ENCODE measurements at places on chromosomes 2 and 18.

- no peak for DNase-seq
Observed at GRCh38 chr2:28281739-28282138, 110.9 kb upstream of the FOSL2 start.

GRCh38 chr2:10204326-10205161 lies 82.0 kb downstream of the RRM2 start:
- DNase-seq, result no peak

- DNase-seq, result peak; percentile 17
Observed at GRCh38 chr2:147045113-147045512, 799.7 kb upstream of the ACVR2A start.

DNA sequence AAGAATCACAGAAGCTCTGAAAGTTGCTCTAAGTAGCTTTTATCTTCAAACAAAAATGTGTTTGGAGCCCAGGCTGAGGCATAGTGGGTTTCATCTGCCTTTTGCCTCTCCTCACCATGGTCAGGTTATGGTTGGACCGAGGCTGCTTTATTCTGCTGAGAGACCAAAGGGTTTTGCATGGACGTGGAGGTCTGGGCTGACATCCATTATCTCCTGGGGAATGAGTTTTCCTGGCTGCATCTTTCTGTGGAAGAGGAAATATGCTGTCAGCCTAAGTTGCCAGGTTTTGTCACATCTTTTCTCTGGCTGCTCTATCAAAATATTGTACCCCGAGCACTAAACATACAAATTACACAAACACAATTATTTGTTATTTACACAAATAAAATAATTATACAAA lies 223.2 kb downstream of the LDLRAD4 start:
- DNase-seq, result no peak

- DNase-seq, result no peak
Observed at GRCh38 chr2:223856584-223856983, 19.2 kb upstream of the AP1S3 start.

GRCh38 chr2:212177724-212178123 lies 360.9 kb downstream of the ERBB4 start:
- no peak for DNase-seq

GRCh38 chr2:103364177-103364576 lies 602.3 kb downstream of the TMEM182 start:
- DNase-seq, result no peak

DNA sequence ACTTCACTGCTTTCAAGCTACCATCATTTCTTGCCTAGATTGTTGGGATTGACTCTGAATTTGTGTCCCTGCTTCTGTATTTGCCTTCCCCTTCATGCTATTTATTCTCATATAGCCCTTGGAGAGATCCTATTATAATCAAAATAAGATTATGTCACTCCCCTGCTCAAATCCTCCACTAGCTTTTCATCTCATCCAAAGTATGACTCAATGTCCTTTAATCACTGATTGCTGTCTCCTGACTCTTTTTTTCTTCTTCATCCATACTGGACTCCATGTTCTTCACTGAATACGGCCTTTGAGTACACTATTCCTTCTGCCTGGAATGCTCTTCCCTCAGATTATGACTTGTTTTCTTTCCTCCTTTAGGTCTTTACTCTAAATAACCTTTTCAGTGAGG lies 5.0 kb downstream of the RBKS start:
- DNase-seq, result peak; percentile 76

- DNase-seq, result no peak
Observed at GRCh38 chr2:229270551-229271410, at the start of gene PID1. PID1 (minus strand) TSS chr2:229271287; CDS start chr2:229271043, 244 bp downstream.

GRCh38 chr2:206368933-206369569 lies 74.3 kb upstream of the ADAM23 start:
- DNase-seq, result no peak

DNA sequence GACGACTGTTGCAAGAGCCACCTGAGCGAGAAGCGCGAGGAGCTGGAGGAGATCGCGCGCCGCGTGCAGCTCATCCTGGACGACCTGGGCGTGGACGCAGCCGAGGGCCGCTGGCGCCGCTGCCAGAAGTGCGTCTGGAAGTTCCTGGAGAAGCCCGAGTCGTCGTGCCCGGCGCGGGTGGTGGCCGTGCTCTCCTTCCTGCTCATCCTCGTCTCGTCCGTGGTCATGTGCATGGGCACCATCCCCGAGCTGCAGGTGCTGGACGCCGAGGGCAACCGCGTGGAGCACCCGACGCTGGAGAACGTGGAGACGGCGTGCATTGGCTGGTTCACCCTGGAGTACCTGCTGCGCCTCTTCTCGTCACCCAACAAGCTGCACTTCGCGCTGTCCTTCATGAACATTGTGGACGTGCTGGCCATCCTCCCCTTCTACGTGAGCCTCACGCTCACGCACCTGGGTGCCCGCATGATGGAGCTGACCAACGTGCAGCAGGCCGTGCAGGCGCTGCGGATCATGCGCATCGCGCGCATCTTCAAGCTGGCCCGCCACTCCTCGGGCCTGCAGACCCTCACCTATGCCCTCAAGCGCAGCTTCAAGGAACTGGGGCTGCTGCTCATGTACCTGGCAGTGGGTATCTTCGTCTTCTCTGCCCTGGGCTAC lies 1.2 kb downstream of the KCNF1 start:
- DNase-seq, result no peak

DNA sequence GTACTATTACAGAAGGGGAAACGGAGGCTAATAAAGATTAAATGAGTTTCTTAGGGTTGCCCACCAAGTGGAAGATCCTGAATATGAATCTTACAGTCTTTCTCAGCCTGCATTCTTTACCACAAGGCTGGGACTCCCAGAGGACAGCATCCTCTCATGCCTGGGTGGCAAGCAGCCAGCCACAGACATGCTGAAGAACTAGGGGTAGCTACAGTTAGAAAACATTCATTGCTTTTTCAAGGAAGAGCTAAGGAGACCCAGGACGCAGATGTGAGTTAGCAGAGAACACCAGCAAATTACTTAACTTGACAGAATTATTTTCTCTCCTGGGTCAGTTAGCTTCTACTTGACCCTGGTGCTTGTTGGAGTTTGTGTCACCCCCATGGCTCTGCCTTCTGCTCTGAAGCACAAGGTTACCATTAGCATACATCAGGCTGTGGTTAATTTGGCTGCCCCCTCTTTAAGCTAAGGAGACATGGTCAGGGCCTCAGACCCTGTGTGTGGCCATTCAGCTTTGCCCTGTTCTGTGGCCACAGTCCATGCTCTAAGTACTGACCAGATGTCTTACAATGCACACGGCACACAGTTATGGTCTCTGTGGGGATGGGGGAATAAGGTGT lies 132.3 kb upstream of the TNP1 start:
- DNase-seq, result no peak

- DNase-seq, result no peak
Observed at GRCh38 chr18:715626-716025, 3.2 kb upstream of the ENOSF1 start.

DNA sequence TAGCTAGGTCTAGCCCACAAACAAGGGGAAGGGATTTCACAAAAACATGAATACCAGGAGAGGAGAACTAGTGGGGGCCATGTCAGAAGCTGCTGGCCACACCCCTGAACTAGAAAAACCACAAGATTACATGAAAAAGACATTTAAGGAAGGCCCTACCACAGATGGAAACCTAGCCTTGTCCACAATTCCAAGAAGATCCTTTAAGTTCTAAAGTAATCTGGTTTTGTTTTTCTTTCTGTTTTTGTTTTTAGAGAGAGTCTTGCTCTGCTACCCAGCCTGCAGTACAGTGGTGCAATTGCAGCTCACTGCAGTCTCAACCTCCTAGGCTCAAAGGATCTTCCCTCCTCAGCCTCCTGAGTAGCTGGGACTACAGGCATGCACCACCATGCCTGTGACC lies 34.2 kb upstream of the CAB39 start:
- DNase-seq, result no peak

DNA sequence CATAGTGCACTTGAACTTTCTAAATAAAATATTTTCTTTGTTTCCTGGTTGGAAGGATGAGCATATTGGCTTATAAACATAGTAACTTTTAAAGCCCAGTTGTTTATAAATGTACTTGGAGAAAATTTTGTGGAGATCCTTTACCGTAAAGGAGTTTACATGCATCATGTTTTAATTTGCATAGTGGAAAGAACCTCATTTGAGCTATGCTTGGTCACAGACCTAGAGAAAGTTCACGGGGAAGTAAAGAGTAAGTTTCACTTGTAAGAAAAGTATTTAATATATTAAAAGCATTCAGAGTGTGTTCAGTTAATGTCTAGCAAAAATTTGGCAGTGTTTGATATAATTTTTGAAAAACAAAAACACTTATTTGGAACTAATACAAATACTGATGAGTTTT lies 45.3 kb downstream of the PIKFYVE start:
- DNase-seq, result no peak

DNA sequence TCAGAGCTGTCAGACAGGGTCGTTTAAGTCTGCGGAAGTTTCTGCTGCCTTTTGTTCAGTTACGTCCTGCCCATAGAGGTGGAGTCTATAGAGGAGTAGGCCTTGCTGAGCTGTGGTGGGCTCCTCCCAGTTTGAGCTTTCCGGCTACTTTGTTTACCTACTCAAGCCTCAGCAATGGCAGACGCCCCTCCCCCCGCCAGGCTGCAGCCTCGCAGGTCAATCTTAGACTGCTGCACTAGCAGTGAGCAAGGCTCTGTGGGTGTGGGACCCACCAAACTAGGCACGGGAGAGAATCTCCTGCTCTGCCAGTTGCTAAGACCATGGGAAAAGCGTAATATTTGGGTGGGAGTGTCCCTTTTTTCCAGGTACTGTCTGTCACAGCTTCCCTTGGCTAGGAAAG lies 86.5 kb downstream of the EFEMP1 start:
- no peak for DNase-seq

DNA sequence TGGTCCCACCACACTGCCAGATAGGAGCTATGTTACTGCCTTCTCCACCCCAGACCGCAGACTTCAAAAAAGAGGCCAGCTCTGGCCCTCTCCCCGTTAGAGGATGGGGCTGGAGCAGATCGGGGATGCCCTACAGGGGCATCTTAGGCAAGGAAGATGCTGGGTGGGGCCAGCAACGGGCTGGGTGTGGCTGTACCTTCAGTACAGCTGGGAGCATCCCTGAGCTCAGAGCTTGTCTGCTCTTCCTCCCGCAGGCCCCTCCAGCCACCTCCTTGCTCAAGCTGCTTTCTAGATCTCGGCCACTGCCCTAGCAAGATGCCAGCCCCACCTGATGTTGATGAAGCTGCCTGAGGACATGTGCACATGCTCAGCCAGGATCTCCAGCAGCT lies 9.8 kb downstream of the PTPRN start:
- no peak for DNase-seq

GRCh38 chr2:229728370-229728769 lies 14.0 kb upstream of the DNER start:
- DNase-seq, result no peak

DNA sequence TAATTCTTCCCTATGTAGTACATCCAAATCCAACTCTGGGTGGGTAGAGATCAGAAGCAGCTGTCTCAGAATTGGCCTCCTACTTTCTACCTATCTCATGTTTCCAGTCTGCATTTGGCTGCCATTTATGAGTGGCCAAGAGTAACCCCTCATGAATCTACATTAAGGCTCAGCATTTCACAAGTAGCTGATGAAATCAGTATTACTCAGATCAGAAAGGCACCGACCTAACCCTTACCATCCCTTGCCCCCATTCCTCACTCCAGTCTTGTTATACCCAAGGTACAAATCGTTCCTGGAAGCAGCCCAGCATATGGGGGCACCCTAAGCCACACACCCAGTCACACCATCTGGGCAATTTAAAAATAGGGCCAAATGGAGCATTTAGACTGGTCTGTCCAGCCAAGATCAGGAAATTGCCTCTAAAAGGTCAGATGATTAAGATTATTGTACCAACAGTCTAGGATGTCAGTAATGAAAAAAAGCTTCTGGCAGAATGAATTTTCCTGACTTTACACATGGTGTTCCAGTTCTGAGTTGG lies 37.1 kb downstream of the CD28 start:
- no peak for DNase-seq

- no peak for DNase-seq
Observed at GRCh38 chr2:31711737-31712136, 131.0 kb upstream of the SRD5A2 start.

- no peak for DNase-seq
Observed at GRCh38 chr2:78541088-78541450, 484.4 kb upstream of the REG3G start.

DNA sequence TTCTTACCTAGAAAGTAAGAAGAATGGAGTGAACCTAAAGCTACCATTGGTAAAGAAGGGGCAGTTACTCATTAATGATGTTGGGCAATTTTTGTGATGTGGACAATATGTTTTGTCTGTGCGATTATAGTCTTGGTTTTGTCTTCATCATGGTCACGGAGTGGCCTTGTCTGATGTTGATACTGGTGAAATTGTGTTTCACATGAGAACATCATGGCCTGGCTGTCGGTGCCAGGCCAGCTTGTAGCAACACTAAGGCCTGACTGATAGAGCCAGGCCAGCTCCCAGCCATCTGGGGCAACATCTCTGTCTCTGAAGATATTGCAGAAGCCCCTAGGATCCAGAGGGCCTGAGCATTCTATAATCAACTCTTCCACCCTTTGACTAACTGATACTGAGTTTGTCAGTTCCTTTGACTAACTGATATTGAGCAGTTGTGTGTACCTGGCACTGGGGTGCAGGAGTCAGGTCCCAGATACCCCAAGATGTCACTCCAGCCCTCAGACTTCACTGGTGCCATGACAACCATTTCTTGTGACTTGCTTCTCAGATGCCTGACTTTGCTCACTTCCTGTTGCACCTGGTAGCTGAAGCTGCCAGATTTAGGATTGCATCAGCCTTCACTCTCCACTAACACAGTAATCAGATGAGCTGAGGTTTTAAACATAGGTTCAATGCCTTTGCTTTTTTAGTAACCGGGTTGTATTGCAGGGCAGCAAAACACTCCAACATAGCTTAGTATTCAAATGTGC lies 62.5 kb downstream of the RPIA start:
- DNase-seq, result no peak

DNA sequence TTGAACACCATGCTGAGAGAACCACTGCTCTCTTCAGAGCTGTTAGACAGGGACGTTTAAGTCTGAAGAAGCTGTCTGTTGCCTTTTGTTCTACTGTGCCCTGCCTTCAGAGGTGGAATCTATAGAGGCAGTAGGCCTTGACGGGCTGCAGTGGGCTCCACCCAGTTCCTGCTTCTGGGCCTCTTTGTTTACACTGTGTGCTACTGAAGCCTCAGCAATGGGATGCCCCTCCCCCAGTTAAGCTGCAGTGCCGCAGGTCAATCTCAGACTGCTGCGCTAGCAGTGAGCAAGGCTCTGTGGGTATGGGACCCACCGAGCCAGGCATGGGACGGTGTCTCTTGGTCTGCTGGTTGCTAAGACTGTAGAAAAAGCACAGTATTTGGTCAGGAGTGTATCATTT lies 162.3 kb upstream of the NXPH2 start:
- DNase-seq, result no peak

DNA sequence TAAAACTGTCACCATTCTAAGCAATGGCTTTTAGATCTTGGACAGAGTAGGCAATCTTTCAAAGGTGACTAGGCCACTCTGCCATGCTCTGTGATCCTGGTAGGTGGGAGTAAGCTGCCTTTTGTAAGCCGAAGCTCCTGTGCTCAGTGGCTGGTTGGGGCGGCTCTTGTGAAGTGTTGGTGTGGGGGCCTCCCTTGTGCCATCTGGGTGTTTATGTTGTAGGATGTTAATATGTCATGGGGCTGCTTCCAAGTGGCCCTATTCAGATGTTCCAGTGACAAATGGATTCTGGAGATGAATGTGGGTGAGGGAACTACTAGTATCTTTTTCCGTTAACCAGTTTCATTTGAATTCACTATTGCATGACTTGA lies 116.8 kb upstream of the SPRED2 start:
- no peak for DNase-seq

GRCh38 chr2:22907330-22907729 lies 477.6 kb upstream of the KLHL29 start:
- no peak for DNase-seq
